Bronchus fibroblast of lung (primary cell): ENCODE measurements at places on chromosomes 3 and 15. TPM values are rescaled to one million over a fixed set of nuclear protein-coding genes. Genes with fewer than 3 reads are reported as not detected.

The CD276 gene
- total RNA-seq = 91.6 and 108 TPM in 2 replicates

The MAP1A gene
- total RNA-seq = 16.5 and 18.7 TPM in 2 replicates

The SERPINI1 gene
- total RNA-seq = 1.5 and 2.1 TPM in 2 replicates

The TIMP4 gene
- 10.9 and 11.3 TPM in 2 replicates for total RNA-seq

The PAQR5 gene
- total RNA-seq = 1.2 and 1.5 TPM in 2 replicates

The SNX22 gene
- under 0.01 and 0.17 TPM in 2 replicates for total RNA-seq

The SPATA12 gene
- total RNA-seq = under 0.01 and 0.15 TPM in 2 replicates

The NR1I2 gene
- under 0.01 and 0.34 TPM in 2 replicates for total RNA-seq

The RNU5B-1 gene
- total RNA-seq = not detected in 2 replicates
